Large intestine (tissue), 12 donors: ENCODE measurements at places on chromosomes 11 and 22.

DNA sequence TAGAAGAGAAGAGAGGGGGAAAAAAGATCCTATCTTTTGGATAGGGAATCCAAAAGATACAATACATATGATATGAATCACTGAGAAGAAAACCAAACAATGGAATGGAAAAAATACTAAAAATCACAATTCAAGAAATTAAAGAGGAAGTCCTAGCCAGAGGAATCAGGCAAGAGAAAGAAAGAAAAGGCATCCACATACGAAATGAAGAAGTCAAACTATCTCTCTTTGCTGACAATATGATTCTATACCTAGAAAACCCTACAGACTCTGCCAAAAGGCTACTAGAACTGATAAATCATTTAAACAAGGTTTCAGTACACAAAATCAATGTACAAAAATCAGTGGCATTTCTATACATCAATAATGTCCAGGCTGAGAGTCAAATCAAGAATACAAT is 91.4 kb downstream of the EFCAB6 start:
- DNase-seq, result no peak

GRCh38 chr22:40220316-40221054 is 42.8 kb downstream of the TNRC6B start:
- no peak for DNase-seq

GRCh38 chr11:69732910-69733309 is 29.1 kb upstream of the FGF19 start:
- DNase-seq, result no peak

GRCh38 chr11:117180661-117181585 is 2.4 kb downstream of the SIDT2 start:
- DNase-seq, result peak; percentile 69

GRCh38 chr11:17531071-17531600 is 13.1 kb downstream of the USH1C start:
- peak; percentile 50 for DNase-seq

DNA sequence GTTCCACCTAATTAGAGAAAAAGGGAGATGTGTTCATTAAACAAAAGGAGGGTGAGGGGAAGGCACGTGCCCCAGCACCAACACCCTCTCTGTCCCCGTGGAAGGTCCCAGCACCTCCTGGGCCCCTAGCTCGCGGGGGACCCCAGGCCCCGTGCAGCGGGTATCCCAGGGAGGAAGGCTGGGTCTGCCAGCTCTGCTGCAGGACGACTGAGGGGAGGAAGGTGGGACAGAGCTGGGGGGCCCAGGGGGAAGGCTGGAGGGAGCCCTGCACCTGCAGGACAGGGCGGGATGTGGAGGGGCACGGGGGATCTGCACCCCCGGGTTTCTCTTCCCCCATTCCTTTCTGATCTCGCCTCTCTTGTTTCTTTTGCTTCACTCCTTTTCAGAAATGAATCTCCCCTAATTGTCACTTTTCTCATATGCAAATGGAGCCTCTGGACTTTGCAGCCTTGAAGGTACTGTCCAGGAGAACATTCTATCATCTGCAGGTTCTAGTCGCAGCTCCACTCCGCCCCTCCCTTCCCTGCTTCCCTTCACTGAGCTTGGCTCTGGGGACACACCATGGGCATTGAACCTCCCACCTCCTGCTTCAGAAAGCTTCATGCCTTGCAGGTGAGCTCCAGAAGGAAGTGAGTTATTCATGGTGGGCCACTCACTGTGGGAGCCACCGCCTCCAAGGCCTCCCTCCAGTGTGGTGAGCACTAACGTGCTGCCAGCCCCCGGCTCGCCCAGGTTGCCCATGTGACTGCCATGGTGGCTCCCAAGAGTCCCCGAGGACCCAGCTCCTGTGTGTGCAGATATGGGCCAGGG is 111.0 kb downstream of the ST3GAL4 start:
- DNase-seq, result no peak

DNA sequence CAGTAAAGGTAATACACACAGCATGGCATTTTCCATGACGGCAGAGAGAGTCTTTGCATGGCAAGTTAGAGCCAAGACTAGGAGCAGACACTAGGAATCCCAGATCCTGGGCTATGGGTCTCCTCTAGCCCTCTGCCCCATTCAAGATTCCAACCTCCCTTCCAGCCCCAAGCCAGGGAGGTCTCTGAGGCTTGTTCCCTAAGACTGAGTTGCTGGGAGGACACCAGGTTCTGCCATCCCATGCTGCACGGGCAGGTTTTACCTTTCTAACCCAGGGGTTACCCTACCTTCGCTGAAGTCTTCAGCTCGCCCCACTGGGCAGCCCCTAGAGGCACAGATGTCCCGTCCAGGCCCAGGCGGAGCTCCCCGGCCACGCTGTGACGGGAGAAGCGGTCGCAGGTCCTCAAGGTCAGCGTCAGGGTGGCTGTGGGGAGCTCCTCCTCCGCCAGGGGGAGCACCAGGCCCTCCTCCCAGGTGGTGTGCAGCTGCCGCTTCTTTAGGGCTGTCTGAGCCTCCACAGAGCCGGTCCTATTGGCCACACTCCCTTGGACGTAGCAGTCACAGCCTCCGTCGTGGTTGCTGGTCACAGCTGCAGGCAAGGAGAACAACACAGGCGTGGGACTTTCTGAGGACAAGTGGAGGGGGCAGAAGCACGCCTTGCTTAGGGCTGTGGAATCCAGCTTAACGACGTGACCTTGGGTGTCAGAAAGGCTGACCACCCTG is 33.8 kb downstream of the SYT13 start:
- DNase-seq, result peak; percentile 49

GRCh38 chr22:26339755-26340154 is 89.3 kb upstream of the ASPHD2 start:
- DNase-seq, result no peak

GRCh38 chr11:73091521-73092305 is 50.4 kb downstream of the FCHSD2 start:
- no peak for DNase-seq

DNA sequence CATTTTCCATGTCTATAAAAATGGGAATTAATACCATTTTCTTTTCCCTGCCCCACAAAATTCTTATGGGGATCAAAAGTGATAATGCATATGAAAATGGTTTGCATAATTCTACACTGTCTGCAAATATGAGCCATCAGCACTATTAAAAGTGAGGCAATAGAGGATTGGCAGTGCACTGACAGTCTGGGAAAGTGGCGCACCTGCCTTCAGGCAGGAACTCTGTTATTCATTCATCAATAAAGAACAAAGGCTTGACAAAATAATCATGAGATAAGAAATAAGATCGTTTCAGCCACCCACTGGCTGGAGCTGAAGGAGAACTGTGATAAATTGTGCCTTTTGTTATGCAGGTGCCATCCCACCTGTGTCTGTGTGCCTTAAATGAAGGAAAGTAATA is 49.5 kb downstream of the ARFGAP2 start:
- DNase-seq, result no peak

DNA sequence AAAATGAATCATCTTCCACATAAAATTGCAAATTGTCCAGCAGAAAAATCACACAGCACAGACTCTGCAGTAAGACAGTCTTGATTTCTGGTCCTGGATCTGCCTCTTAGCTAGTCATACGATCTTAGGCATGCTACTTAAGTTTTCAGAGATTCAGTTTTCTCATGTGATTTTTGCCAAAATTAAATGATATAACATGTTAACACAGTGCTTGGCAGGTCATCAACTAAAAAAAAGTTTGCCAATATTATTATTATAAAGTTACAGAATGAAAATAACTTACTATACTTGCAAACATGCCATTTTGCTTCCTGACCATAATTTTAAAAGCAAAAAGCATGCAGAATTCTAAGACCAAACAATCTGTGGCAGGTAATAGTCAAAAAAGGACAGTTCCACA is 15.1 kb downstream of the RAB30 start:
- DNase-seq, result no peak

GRCh38 chr22:46021577-46021976 is 44.6 kb upstream of the WNT7B start:
- no peak for DNase-seq

DNA sequence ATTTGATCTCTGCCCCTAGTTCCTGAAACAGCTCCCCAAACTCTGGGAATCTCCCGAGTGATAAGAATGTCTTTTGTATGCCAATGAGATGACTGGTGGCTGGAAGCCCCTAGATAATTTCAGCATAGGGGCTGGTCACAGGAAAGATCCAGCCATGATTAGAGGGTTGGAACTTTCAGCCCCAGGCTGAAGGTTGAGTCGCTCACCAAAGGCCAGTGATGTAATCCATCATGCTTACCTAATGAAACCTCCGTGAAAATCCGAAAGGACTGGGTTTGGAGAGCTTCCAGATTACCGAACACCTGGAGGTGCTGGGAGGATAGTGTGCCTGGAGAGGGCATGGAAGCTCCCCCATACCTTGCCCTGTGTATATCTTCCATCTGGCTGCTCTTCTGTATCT is 26.0 kb downstream of the LRRC32 start:
- DNase-seq, result no peak

- no peak for DNase-seq
Measured at GRCh38 chr11:85718991-85719807, 33.2 kb upstream of the CCDC89 start.

DNA sequence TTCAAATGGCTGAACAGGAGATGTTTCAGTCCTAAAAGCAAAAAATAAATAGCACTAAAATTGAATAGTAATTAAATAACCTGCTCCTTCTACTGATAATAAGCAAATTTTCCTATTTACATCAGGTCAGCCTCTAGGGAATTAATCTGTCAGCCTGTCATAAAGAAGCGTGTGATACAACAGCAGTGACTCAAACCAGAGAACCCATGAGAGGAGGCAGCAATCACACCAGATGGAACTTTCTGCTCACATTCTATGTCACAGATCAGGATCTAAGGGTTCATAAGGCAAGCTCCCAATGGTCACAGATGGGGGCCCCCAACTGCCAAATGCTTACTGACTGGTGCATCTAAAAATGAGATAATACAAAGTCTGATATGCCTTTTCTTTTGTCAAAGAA is 41.1 kb downstream of the RBFOX2 start:
- DNase-seq, result peak; percentile 22

GRCh38 chr11:117919341-117919740 is 9.9 kb downstream of the TMPRSS13 start:
- no peak for DNase-seq

- DNase-seq, result no peak
Measured at GRCh38 chr11:110230377-110230776, 66.0 kb downstream of the RDX start.

GRCh38 chr22:46148816-46149511 is 1.4 kb upstream of the PPARA start:
- DNase-seq, result peak; percentile 79

DNA sequence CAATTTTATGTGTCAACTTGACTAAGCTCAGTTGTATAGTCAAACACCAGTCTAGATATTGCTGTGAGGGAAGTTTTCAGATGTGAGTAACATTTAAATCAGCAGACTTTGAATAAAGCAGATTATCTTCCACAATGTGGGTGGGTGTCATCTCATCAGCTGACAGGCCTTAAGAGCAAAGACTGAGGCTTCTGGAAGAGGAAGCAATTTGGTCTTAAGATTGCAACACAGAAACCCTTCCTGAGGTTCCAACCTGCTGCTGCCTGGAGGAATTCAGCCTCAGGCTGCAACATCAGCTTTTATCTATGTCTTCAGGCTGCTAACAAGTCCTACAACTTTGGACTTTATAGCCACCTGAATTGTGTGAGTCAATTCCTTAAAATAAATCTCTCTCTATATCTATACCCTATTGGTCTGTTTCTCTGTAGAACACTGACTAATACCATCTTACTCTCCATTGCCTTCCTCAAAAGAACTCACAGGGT is 277.2 kb upstream of the PLET1 start:
- peak; percentile 29 for DNase-seq

DNA sequence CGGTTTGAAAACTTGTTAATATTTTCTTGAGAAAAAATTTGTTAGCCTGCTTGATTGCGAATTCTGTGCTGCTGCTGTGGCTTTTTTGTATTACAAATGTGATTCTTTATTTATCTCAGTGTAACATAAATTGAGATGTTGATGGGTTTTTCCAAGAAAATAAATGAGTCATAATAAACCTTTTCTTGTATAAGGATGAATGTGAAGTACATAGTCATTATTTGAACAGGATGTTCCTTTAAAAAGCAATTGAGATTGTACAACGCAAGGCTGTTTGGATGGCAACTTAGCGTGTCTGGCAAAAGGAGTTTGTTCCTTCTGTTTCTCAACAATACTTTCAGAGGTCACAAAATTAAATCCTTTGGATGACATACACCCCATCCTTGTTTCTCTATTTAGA is 24.6 kb upstream of the CARD18 start:
- no peak for DNase-seq

- no peak for DNase-seq
Measured at GRCh38 chr11:128151780-128152179, 435.6 kb downstream of the ETS1 start.

DNA sequence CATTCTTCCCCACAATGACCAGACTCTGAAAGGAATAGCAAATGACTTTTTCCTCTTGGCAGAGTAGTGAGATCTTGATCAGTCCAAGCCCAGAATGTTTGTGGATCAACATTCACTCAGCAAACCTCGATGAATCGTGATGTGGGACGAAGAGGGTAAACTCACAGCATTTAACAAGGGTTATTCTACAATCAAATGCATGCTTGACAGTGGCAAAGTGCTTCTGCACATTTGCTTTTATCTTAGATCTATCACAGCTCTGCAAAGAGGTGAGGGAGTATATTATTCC is 31.8 kb downstream of the TMPRSS5 start:
- DNase-seq, result no peak

DNA sequence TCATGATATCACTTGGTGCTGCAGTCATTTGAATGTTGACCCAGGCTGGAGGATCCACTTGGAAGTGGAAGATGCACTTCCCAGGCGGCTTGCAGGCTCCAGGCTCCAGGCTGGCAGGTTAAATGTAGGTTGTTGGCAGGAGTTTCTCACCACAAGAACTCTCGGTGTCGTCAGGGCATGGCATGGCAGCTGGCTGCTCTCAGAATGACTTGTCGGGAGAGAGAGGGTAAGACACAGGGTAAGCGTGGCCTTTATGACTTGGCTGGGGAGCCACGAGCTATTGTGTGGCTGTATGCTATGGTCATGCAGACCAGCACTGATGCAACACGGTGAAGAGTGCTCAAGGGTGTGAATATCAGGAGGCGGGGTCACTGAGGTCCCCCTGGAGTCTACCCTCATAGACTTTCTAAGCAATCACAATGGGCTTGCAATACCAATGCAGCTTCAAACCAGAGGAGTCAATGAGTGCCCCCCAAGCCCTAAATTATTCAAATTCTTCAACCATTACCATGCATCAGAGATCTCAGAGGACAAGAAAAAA is 1027.7 kb downstream of the OPCML start:
- DNase-seq, result no peak

DNA sequence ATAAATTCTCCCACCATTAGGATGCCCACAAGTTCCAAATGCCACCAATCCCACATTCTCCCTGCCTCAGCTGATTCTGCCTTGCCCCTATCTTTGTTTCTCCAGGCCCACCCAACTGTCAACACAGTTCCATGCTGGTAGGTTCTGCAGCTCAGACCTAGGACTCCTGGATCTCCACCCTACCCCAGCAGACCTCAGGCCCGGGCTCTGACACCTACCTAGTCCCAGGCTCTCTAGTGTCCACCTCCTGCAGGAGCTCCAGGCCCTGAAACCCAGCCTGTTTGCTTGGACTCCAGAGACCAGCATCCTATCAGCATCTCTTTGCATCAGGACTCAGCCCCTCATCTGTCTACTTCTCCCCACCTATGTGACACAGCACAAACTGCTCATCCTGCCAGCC is 86.5 kb downstream of the PDE2A start:
- DNase-seq, result no peak
